SHP77 (cell line): ENCODE measurements at places on chromosomes 2 and 18.

GRCh38 chr18:57062844-57063243, 84.0 kb upstream of the BOD1L2 start:
- no peak for DNase-seq

DNA sequence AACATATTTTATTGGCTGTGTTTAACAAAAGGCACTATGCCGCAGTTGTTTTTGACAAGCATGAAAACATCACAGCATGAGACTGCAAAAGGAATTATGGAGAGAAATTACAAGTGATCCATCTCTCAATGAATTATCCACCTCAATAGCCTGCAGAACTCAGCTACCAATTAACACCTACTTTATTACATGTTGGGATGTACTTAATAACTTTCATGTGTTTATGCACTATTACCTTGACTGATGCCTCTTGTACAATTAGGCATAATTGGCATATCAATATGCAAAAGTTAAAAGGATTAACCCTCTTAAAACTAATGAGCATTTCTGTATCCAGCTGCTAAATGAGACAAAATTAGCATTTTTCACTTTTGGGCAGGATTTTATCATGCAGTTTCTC, 27.8 kb downstream of the ARHGAP15 start:
- no peak for DNase-seq

- DNase-seq: no peak
These were observed 200.4 kb downstream of the MREG start for GRCh38 chr2:215812966-215813365.

DNA sequence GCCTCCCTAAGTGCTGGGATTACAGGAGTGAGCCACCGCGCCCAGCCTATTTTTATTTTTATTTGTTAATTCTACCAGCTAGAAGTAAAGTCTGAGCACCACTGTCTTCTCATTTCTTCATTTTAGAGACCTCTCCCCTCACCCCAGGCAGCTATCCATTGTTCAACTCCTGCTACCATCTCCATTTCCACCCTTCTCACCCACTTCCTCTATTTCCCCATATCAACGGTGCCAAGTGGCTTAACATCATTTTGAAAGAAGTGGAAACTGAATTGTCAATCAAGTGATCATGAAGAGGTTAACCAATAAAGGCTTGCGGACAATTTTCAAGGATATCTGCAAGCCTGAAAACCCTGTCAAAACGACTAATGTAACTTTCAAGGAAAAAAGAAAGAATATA, 323.1 kb downstream of the NBAS start:
- DNase-seq: no peak

DNA sequence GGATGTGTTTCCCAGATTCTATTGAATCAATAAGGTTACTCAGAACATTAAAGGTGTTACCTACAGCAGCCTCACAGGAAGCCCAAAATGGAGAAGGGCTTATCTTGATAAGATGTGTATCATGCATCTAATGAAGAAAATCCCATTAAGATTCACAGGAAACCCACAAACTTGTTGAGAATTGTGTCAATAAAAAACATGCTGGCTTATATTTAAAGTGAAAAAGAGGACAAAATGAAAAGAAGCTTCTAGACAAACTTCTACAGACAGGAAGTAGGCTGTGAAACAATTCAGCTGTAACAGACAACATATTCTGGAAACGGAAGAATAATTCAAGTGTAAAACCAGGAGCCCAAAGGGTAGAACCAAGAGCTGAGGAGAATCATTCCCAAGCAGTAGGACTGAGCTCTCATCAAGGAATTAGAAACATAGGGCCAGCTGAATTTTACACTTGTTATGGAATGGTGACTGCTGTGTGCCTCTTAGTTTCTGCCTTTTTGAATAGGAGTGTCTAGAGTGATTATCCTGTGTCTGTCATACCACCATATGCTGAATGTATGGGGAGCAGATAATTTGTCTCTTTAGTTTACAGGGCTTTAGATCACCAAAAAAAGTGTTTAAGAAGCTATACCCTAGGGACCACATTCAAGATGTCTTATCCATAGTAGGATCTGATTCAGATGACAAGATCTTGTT, 9.6 kb downstream of the IMMT start:
- DNase-seq: no peak

- peak; percentile 25 for DNase-seq
These were observed 33.0 kb upstream of the PTH2R start for GRCh38 chr2:208373460-208374089.

DNA sequence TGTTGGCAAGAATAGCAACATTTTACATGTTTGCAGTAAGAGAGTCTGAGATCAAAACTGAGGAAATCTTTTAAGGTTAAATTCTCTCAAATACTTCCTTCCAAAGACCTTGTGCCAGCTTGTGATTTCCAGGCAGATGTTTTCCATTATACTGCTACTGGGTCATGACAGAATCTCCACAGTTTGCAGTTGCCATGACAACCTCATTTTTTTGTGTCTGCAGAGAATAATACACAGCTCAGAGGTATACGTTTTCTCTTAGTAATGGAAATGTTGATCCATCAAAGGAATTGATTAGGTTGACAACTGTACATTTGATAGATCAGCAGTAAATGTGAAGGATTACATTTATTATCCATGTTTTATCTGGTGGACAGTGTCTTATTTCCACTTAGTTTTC, 29.1 kb upstream of the CSRNP3 start:
- no peak for DNase-seq

- DNase-seq: no peak
These were observed 77.5 kb downstream of the OSBPL6 start for GRCh38 chr2:178271629-178272333.

- DNase-seq: no peak
These were observed 77.1 kb downstream of the TSHZ1 start for GRCh38 chr18:75287700-75288099.

DNA sequence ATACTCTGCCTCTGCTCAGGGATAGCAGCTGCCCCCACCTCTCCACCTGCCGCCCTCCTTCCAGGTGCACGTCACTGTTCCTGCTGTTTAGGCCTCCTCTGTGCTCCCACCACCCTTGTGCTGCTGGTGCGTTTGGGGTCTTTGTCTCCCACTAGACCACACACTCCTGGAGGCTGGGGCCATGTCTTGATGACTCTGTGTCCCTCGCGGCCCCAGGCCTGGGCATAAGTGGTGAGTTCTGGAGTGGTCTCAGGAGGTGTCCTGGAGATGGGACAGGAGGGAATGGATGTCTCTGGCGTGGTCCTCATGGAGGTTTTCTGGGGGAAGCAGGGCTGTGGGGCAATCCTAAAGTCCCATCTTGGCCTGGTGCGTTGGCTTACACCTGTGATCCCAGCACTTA, 132.1 kb downstream of the TFCP2L1 start:
- DNase-seq: no peak

DNA sequence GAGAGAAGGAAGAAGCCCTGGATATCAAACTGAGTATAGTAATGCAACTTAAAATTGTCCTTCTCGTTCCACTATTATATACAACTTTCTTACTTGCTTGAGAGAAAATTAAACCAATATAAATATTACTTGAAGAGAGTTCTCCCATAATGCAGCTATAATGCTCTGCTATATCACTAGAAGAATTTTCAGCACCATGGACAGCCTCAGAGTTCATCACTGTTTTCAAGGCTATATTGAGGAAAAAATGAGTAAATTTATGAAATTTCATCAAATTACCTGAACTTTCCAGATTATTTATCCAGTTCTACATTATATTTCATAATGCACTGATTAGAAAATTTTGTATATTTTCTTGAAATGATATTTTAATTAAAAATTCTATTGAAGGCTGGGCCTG, 1053.5 kb upstream of the FAM98A start:
- DNase-seq: no peak

GRCh38 chr2:152097801-152098495, 896 bp downstream of the CACNB4 start:
- DNase-seq: no peak

DNA sequence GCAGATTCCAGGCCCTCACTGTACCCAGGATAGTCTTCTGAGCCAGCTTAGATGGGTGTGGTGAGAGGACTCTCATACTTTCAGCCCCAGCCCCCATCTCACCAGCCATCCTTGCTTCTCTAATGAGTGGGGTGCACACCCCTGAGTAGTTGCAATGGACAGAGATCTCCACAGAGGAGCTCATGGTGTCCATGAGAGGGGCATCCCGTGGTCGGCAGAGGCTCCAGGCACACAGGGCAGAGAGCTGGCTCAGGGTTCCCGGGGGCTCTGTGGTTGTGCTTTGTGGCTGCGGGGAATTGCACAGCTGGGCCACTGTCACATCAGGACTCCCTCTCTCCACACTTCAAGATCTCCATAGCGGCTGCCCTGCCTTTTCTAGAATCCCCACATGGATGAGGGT, 226.0 kb upstream of the PXDN start:
- DNase-seq: no peak

- DNase-seq: no peak
These were observed 299.2 kb downstream of the INSIG2 start for GRCh38 chr2:118387509-118387908.

- DNase-seq: no peak
These were observed 177.9 kb downstream of the TPGS2 start for GRCh38 chr18:36650906-36651305.

- no peak for DNase-seq
These were observed 863 bp upstream of the SIX2 start for GRCh38 chr2:45009928-45010701.

DNA sequence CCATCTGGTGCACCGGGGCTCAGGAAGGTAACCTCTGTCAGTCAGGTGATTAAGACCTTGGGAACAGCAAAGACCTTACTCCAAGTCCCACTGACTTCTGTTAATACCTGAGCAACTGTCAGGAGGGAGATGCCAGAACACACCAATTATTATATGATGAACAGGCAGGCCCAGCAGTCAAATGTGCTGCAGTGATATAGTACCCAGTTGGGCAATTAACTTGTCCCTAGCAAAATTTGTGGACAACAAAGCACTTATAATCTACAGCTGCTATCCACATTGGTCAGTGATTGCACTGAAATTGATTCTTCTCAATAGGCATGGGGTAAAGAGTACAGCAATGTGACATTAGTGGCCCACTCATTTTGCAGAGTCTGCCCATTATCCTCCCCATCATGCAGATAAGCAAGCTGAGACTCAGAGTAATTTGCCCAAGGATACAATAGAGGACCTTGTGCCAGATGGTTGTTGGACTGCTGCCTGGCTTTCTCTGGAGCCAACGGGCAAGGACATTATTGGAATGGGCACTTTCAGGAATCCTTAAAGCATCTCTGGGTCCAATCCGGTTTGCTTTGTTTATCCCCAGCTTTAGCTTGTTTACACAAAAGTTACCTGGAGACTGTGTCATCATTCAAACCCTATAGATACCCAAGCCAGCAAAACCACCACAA, 147.6 kb downstream of the CCBE1 start:
- DNase-seq: no peak
